Effector CD4-positive, alpha-beta T cell (primary cell): ENCODE measurements at places on chromosomes 7 and 10.

DNA sequence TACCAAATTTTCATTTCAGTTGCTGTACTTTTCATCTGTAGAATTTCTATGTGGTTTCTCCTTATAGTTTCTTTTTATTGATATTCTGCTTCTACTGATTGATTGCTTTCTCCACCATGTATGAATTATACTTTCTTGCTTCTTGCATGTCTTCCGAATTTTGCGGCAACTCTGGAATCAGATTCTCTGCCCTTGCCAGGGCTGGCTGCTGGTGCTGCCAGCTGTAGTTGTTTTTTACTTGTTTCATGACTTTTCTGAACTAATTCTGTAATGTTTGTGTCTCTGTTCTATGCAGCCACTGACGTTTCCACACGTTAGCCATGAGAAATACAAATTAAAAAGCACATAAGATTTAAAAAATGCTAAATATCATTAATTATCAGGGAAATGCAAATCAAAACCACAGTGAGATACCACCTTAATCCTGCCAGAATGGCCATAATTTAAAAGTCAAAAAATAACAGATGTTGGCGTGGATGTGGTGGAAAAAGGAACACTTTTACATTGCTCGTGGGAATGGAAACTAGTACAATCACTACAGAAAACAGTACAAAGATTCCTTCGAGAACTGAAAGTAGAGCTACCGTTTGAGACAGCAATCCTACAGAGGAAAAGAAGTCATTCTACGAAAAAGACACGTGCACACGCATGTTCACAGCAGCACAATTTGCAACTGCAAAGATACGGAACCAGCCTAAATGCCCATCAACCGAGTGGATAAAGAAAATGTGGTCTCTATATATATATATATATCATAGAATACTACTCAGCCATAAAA lies 51.5 kb downstream of the MAD1L1 start:
- DNase-seq, result no peak

GRCh38 chr10:118358327-118358726 lies 16.2 kb upstream of the FAM204A start:
- DNase-seq, result no peak

DNA sequence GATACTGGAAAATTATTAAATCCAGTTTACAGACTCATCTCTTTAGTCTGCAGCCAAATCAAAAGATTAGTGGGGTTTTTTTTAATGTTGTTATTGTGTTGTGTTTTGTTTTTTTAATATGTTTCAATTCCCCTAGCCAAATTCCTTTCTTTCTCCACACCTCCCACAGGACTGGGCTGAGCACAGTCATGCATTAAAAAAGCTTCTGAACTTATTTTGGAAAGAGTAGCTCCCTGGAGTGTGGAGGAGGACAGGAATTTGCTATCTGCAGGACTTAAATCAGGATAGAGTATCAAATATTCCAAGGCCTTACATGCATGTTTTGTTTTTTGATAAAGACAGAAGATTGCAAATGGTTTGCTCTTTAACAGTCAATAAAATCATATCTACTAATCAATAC lies 90.7 kb downstream of the GNAI1 start:
- no peak for DNase-seq

DNA sequence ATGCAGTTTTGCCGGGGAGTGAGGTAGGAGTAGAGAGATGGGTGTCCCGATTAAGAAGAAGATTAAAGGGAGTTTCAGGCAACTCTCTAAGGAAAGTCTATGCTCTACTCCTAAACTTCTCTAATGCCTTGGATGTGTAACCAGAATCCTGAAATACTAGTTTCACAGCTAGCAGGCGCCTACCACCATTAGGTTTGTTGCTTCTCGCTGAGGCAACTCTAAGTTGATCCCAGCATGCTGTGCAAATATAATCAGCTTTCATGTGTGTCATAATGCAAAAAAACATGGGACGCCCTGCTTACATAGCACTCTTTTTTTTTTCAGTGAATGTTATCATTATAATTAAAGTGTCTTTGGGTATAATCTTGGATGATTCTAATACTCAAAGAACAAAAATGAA lies 50.4 kb upstream of the FAM3C start:
- DNase-seq, result no peak

DNA sequence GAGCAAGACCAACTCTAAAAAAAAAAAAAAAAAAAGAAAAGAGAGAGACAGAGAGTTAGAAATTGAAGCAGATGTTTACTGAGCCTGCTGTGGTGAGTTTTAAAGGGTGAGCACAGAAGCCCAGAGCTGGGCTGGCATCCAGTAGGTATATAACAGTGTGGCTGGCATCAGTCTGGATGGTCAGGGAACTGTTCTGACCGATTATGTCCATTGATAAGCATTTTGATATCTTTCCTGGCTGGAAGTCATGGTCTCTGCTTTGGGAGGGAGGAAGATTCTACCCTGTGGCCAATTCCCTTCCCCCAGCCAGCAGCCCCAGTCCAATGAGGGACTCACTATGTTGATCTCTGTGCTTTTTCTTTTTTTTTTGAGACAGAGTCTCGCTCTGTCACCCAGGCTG lies 65.2 kb upstream of the PODXL start:
- no peak for DNase-seq

GRCh38 chr10:67297637-67298181 lies 371.9 kb downstream of the LRRTM3 start:
- no peak for DNase-seq

GRCh38 chr7:41685684-41686083 lies 17.2 kb downstream of the INHBA start:
- no peak for DNase-seq

DNA sequence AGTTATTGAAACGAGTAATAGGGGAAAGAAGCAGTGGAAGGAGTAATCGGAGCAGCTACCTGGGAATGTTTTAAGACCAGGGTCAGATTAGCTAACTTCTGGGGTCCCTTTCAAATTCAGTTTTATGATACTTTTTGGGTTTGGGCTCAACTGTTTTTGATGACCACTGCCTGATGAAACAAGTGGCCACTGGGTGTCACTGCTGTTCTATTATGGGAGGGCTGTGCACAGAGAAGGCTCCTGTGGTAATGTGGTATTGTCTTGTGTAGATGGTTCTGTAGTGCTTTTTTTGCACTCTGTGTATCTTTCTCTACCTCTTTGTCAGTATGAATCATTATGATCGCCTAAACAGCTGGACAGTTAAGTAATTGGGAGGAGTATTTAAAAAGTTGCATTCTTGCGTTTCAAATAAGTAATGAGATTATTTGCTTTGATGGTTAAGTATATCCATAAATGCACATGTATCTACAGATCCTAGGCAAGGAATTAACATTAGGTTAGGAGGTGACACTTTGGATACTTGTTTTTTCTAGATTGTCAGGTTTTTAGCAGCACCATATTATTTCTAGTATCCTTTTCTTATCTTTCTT lies 128.4 kb downstream of the ABCA13 start:
- no peak for DNase-seq

GRCh38 chr10:88212069-88212468 lies 348.6 kb downstream of the PTEN start:
- DNase-seq, result no peak

GRCh38 chr7:75813084-75813483 lies 522 bp downstream of the CCL24 start:
- no peak for DNase-seq

GRCh38 chr7:135320268-135320667 lies 86.6 kb downstream of the STRA8 start:
- no peak for DNase-seq

DNA sequence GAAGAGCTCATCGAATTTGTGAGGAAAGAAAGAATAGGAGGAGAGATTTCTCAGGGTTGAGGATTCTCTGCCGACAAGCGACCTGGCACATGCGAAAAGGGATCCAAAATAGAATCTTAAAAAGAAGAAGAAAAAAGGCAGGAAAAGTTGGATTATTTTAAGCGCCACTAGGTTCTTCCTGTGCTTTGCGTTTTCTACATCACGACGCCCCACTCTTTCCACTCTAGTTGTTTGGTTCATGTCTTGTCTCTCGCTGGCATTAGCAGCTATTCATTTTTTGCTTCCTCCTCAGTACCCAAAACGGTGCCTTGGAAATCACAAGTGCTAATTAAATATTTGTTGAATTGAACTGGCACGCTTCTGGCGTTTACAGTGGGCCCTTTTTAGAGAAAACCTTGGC lies 674 bp upstream of the FRA10AC1 start:
- DNase-seq, result no peak

- no peak for DNase-seq
These were observed 31.0 kb downstream of the GPR141 start for GRCh38 chr7:37714606-37715005.

DNA sequence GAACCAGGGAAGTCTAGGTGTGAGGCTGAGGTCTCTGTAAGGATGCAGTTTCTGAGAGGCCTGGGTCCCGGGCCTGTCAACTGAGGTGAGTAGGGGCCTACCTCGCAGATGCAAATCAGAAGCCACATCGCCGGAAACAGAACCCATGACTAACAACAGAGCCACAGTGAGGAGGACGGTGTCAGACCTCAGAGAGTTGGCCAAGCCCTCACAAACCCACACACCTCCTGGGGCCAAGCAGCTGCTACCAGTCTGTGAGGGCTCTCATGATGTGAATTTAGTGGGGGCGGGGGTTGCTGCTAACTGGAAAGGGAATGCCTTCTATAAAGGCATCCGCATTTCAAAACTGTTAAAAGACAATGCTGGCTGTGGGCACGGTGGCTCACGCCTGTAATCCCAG lies 103.0 kb downstream of the COBL start:
- no peak for DNase-seq

GRCh38 chr10:70538731-70539338 lies 60.3 kb downstream of the PALD1 start:
- no peak for DNase-seq

DNA sequence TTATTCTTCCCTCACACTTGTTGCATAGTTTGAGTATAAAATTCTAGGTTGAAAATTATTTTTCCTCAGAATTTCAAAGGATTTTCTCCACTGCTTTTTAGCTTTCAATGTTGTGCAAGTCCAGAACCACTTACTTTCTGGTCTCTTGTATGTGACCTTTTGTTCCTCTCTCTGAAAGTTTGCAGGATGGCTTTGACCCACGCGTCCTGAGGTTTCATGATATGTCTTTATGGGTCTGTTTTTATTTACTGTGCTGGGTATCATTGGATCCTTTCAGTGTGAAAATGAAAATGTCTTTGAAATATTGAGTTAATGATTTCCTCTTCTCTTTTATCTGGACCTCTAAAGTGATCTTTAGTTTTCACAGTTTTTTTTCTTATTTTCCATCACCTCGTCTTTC lies 38.5 kb downstream of the C1GALT1 start:
- no peak for DNase-seq

GRCh38 chr10:62308101-62308500 lies 39.5 kb upstream of the RTKN2 start:
- DNase-seq, result no peak

DNA sequence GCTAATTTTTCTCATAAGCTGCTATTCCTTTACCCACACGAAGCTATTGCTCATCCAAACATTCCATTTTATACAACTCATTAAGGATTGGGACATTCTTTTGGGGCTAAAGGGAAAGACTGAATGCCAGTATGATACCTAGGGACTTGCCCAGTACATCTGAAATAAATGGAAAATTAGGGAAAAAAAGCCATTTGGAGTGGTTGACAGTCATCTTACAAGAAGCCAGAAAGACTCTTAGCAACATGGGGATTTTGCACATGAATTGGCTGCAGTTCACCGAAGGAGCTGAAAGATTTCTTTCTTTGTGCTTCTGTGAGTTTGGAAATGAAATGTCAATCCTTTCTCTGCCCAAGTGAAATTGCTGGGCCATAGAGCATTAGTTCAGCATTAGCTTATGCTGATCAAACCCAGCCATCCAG lies 43.3 kb upstream of the MTURN start:
- DNase-seq, result no peak

GRCh38 chr10:89805599-89806013 lies 104.2 kb downstream of the KIF20B start:
- no peak for DNase-seq

DNA sequence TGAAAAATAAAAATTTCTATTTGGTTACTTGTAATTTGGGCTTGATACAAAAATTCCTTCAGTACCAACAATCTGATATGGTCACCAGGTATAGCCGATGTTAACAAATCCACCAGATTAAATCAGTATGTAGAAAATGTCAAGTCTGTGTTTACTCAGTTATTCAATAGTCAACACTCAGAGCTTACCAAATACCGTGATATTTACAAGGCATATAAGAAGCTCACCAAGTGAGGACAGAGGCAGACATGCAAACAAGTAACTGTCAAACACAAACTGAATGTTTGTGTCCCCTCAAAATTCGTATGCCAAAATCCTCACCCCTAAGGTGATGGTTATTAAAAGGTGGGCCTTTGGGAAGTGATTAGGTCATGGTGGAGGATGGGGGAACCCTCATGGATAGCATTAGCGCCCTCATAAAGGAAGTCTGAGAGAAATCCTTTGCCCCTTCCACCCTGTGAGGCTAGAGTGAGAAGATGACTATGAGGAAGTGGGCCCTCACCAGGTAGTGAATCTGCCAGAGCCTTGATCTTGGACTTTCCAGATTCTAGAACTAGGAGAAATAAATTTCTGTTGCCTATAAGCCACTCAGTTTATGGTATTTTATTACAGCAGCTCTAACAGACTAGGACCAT lies 63.1 kb downstream of the TES start:
- no peak for DNase-seq

GRCh38 chr10:7133278-7133677 lies 277.6 kb downstream of the SFMBT2 start:
- no peak for DNase-seq

- DNase-seq, result no peak
These were observed 1402.5 kb upstream of the CELF2 start for GRCh38 chr10:9615189-9615588.

DNA sequence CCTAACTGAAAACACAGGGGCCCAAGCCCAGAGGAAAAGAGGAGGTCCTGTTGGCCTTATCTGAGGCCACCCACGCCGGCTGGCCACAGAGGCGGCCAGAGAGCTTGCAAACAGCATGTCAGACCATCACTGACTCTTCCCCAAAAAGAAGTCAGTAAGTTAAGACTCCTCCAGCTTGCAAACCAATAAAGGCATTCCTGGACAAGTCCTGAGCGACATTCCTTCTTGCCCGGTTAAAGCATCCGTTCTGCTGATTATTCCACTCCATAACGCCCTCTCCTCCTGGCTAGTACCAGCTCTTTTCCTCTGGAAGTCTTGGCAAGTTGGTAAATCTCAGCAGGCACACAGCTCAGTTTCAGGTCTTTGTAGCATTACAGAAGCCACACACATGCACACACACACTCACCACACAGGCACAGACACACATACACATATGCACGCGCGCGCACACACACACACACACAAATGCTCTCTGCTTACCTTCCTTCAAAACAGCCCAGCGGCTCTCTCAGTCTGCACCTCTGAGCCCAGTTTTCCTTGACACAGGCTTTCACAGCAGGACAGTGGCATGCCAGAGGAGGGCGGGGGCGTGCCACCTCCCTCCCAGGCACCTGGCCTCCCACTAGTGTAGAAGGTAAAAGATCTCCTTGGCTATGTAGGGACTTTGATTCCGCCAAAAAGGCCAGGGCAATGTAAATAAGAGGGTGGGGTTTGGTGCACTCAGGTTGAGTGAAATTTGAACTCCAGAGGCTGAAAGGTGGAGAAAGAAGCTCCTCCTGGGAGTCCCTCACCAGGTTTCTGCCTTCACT lies 201.4 kb downstream of the TNS3 start:
- DNase-seq, result no peak

GRCh38 chr7:131012477-131013031 lies 278.5 kb upstream of the KLF14 start:
- no peak for DNase-seq
